ENCODE measurements at places on chromosomes 13 and 19.

DNA sequence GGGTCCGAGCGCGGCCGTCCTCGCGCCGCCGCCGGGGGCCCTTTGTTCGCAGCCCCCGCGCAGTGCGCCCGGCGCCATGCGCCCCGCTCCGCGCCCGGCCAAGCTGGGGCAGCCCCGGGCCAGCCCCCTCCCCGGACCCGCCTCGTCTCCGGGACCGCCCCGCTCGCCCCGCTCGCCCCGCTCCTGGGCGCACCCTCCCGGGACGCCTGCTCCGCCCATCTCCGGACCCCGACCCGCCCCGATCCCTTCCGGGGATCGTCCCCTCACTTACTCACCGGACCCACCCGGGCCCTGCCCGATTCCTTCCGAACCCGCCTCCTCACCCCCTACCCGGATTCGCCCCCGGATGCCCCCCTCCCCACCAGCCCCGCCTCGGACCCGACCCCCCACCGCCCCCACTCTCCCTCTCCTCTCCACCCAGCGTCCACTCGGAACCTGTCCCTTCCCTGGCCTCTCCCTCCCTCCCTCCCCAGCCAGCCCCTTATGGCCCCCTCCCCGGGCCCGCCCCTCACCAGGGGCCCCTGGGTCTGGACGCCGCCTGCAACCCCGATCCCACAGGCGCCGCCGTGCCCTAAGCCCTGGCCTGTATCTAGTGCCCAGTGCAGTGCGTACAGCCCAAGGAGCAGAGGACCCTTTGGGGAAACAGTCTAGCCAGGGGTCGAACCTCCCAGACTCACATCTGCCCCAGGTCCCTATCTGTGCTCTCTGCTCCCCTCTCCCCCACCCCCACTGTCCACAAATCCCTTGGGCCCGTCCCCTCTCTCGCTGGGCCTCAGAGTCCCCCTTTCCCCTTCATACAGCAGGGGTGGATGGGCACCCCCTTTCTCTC is at the start of gene CPAMD8:
Gene CPAMD8, minus strand, starts transcription at position 105 of the 829 bp plus-strand sequence. CDS start 168 bp downstream, outside the sequence.
- DNase-seq, result no peak

- DNase-seq, result no peak
These were observed 28.8 kb downstream of the CELF5 start for GRCh38 chr19:3253270-3253669.

DNA sequence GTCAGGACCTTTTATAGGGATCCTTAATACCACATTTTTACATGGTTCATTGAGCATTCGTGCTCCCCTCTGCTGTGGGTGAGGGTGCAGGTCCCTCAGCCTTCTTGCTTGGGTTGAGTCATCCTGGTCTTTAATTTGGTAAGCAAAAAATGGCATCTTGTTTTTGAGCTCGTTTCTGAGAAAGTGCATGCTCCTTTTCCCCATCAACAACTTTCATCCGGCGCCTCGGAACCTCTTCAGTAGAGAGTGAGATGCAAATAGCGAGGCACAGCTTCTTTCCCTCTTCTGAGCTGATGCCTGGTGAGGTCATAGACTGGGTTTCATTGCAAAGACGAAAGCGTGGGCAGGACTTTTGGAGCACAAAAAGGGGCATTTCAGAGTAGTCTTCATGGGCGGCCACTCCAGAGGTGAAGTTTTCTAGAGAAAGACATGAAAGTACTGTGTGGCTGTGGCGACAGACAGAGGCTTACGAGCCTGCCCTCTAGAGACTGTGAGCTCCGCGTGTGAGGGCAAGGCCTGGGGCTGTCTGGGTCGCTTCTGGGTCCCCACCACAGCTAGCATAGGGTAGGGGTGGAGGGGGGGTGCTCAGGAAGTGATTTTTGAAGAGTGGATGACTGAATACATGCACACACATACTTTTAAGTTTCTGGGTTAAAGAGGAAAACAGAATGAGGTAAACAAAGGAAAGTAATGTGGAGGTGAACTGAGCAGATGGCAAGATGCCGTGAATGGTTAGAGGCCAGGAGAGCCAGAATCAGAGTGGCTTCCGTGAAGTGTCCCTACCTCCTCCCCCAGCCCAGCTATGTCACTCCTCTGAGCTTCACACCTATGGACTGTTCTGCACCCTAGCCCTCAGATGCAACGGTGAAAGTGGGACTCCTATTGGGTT is 44.3 kb downstream of the BBC3 start:
- peak; percentile 67 for DNase-seq

GRCh38 chr19:58357481-58358145 is 4.3 kb upstream of the A1BG start:
- DNase-seq, result no peak

GRCh38 chr13:113897161-113897560 is 33.3 kb upstream of the GAS6 start:
- DNase-seq, result no peak

GRCh38 chr13:25874064-25874737 is 177.6 kb downstream of the SHISA2 start:
- DNase-seq, result no peak

DNA sequence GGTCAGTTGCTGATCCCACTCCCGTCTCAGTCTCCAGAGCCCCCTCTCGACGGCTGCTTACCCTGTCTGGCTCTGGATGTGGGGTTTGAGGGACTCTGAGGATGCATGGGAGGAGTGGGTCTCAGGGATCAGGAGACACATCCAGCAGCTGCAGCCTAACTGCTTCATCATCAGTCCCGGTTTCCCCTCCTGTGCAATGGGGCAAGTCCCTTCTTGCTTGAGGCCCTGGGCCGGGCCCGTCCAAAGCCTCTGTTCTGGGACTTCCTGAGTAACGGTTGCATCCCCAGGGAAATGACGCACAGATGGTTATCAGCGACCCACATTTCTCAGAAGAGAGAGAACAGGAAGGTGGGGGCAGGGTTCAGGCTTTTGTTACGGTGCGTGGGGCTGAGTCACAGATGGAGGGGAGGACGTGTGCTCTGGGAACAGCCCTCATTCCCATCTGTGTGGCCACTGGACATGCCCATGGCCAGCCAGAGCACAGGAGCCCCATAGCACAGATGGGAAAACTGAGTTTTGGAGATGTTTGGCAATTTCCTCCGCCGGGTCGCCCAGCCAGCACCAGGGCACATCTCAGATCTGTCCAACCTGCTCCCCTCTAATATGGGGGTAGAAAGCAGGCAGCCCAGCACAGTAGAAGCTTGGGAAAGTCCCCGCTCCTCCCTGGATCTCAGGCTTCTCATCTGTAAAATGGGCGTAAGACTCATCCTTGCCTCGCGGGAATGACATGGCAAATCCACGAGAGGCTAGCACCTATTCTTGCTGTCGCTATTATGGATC is 19.3 kb downstream of the GNA15 start:
- peak; percentile 50 for DNase-seq

- no peak for DNase-seq
These were observed 21.8 kb upstream of the ZNF30 start for GRCh38 chr19:34904664-34905527.

GRCh38 chr13:30340331-30341250 is 33.2 kb upstream of the KATNAL1 start:
- no peak for DNase-seq

DNA sequence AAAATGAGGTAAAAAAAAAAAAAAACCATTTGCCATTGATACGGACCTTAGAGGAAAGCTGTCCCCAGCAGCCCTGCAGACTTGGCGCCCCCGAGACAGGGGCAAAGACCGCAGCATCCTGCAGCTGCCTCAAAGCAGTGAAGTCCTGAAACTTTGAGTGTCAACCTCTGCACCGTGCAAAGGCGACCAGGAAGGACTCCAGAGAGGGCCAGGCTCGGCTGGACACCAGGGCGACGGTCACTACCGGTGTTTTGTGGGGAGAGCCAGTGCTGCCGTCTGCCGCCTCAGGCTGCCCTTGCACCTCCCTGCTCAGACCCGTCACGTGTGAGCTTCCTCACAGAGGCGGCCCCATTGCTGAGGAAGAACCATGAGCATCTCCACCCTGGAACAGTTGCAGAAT is 146.7 kb upstream of the SPACA7 start:
- no peak for DNase-seq

DNA sequence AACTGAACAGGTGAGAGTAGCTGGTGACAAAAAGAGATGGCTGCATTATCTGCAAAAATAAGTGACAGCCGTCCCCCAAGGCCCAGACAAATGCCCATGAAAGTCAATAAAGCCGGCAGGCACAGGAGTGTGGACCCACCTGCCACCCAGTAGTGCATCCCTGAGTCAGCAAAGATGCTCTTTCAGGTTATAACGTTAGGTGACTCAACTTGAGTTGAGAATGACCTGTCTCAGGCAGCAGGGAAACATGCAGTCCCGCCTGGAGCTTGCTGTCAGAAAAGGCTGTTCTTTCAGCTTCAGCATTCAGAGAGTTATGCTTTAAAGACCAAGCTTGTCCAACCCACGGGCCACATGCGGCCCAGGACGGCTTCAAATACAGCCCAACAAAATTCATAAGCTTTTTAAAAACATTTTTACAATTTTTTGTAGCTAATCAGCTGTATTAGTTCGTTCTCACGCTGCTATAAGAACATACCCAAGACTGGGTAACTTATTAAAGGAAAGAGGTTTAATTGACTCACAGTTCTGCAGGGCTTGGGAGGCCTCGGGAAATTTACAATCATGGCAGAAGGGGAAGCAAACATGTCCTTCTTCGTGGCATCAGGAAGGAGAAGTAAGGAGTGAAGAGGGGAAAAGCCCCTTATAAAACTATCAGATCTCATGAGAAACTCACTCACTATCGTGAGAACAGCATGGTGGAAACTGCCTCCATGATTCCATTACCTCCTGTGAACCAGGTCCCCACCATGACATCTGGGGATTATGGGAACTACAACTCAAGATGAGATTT is 110.4 kb downstream of the RAB20 start:
- DNase-seq, result no peak

DNA sequence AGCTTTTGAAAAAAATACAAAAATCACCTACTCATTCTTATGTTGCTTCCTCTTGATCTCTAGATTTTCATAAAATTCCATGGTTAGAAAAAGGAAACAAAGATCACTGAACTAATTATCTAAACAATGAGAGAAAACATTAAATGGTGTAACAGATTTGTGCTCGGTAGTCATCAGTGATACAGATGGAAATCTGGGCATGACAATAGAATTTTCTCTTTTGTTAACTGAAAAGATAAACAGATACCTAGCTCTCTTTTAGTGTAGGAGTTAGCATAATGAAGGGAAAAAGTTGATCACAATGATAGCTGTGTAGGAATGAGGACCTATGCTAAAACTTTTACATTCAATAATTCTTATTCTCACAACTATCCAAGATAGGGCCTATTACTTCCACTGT is 103.7 kb downstream of the TBC1D4 start:
- DNase-seq, result no peak

DNA sequence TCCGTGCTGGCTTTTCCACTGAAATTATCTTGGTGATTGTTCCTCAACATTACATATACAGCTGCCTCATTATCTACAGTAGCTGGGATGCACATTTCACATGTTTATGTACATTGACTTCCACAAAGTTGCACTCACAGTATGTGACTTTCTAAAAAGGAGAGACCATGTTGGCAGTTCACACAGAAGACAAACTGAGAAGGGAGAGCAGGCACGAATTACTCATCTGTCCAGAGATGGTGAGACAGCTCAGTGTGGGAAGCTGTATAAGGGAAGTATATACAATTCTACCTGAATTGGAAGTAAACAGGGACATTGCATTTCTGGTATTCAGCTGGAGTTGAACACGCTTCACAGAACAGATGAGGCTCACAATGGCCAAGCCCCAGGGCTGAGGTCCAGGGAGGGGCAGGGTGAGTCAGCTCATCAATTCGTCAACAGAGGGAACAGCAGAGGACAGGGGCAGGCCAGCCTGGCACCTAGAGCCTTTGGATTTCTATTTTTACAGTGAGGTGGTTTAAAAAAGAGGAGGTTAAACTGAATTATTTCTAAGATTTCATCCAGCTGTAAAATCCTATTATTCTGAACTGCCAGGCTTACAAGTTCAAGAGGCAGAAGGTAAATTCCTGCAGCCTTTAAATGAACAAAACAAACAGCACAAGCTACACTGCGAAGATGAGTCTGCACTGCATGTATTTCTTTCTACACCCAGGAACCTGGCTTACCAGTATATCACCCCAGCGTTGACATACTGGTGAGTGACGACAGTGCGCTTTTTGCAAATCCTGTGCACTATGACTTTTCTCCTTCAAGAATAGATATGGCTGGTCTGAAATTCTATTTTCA is 9.8 kb downstream of the PARP4 start:
- DNase-seq, result no peak

Measured in activated CD8-positive, alpha-beta memory T cell treated with anti-CD3 and anti-CD28 coated beads for 1 hour (primary cell).